Muscle of leg (tissue), 16 donors: ENCODE measurements at places on chromosomes 3 and 15. TPM values are rescaled to one million over a fixed set of nuclear protein-coding genes. Genes with fewer than 3 reads are reported as not detected.
A peak's percentile ranks its signal among the peaks of the same experiment; 100 is the strongest.

- no peak for DNase-seq
Observed at GRCh38 chr3:178381555-178381954, 154.7 kb upstream of the KCNMB2 start.

DNA sequence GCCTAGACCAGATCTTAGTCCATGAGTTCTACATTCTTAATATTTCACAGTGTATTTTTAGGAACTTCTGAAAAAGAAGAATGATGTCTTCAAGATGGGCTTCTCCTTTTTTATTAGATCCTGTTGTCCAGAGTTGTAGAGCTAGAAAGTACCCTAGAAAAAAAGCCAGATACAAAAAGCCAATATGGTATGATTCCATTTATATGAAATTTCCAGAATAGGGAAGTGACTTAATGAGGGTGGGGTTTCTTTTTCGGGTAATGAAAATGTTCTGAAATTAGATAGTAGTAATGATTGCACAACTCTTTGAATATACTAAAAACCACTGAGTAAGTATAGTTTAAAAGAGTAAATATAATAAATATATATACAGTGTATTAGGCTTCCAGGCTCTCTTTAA, 116.9 kb downstream of the NFKBIZ start:
- no peak for DNase-seq

DNA sequence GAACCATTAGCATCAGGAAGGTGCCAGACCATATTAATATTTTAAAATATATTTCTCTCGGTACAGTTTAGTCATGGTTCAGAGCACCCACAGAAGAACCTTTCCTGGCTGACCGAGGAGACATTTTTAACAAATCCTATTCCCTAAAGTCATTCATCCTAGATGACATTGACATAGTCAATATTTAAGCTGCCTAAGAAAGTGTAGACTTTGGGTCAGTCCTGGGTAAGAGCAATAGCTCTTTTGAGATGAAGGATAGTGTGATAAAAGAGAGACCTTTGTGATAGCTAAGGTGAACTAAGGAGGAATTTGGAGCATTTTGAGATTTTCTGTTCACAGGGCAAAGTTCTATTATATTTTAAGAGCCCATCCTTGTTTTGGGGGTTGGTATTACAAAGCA, 47.5 kb downstream of the ZNF609 start:
- no peak for DNase-seq

- no peak for DNase-seq
Observed at GRCh38 chr3:18575573-18575972, 150.4 kb upstream of the SATB1 start.

The RASL12 gene
- 15.2 TPM for total RNA-seq

The THRB gene
- 3.1 TPM for total RNA-seq

- DNase-seq: no peak
Observed at GRCh38 chr3:46863261-46863782, at the start of gene MYL3. Gene MYL3, minus strand, starts transcription at chr3:46863444. Its CDS starts 54 bp downstream, at chr3:46863390.

DNA sequence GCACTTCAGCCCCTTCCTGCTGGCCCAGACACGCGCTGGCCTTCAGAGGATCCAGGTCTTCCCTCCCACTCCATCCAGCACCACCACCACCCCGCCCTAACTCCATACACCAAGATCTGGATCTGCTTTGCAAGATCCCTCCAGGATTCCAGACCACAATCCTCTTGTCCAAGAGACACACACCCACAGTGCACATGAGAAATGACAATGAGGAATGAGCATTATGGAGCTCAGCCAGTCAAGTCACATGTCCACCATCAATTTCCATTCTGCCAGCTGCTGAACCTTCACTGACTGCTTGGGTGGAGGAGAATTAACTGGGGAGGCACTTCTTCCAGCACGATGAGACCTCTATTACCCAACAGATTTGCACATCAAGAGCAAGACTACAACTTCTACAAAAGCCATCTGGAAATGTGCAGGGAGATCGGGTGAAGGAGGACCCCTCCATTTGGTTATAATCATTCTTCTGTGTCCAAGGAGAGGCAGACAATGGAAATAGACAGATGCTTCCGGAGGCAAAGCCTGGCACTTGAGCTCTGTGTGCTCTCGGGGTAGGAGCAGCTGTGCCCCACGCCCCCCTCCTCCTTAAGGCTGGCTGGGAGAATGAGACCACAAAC, 12.3 kb upstream of the SPATA12 start:
- peak; percentile 98 for DNase-seq

GRCh38 chr3:129732200-129732876, 125.9 kb upstream of the PLXND1 start:
- no peak for DNase-seq

The PYGO1 gene
- 15.6 TPM for total RNA-seq

- no peak for DNase-seq
Observed at GRCh38 chr15:69434679-69435078, 17.9 kb upstream of the RPLP1 start.

DNA sequence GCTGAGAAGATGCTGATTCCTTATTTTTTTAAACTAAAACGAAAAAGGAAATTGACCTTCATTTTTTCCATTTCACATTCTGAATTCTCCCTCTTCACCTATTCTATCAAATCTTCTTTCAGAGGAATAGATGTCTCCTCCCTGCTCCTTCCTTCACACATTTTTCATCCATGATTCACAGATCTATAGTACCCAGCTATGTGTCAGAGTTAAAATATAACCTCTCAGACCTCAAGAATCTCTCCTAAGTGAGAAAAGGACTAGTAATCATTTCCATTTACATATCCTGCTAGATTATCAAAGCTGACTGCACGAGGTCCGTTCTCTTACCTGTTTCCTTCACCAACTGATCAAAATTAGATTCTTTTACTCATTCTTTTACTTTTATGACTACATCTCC, 1297.6 kb upstream of the ALCAM start:
- no peak for DNase-seq

The DISP2 gene
- total RNA-seq: 0.75 TPM

DNA sequence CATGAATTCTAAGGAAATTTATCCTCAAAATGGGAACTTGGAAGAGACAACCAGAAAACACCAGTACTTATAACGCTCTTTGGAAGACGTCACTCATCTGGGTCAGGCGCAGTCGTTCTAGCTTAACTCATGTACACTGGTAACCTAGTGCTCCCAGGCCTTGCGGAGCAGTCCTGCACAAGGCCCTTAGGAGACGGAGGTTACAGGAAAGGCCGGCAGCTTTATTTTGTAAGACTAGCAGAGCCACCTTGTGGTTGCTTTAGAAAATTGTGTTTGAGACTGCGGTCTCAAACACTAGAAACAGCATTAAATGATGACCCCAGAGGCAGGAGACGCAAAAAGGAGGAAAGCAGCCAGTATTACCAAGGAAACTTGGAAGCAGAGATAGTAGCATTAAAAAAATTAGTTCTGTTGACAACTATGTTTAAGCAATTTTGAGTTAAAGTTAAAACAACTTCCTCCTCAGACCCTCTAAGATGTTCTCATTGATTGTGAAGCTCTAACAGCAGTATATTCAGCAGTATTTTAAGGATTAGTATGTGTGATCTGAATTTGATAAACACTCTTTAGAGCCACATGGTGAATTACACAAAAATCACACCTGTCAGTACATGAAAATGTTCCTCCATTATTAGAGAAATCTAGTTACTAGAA, 141.9 kb upstream of the C2CD4B start:
- peak; percentile 84 for DNase-seq

The RPL4 gene
- 8,508 TPM for total RNA-seq

- DNase-seq: peak; percentile 81
Observed at GRCh38 chr3:139655909-139656595, 21.7 kb downstream of the NMNAT3 start.

DNA sequence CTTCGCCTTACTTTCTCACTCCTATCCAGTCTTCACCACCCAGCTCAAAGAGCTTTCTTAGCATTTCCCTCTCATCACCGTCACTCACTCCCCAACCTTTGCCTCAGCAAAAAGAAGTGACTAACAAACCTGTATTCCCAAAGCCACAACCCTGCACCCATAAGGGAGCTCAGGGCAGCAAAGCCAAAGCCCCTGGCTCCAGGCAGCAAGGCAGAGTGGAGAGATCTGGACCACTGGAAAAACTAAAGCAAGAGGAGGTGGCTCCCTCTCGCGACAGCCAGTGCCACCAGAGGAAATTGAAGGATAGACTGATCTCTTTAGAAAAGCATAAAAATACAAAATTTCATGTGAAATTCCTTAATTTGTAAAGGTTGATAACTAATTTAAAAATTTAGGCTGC, 25.1 kb upstream of the CDCP1 start:
- no peak for DNase-seq

The SHF gene
- total RNA-seq: 8.6 TPM
